CD4-positive, alpha-beta T cell treated with Interferon gamma for 1 hour (primary cell): ENCODE measurements at places on chromosomes 12 and 14.

DNA sequence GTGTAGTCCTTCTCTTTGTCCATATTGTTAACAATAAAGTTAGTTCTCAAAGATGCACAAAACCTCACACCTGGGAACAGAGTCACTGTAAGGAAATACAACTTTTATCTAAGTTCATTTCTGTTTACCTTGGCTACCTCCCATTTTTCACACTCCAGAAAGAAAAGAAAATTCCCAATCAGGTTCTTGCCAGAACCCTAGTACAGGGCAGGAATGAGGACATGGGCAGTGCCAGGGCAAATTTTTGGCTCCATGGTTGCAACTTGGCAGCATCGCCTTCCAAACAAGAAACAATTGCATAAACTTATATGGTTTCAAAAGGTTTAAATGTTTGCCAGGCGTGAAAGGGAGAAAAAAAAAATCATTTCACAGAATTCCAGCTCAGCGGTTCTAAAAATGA is 296.3 kb upstream of the PRKD1 start:
- no peak for DNase-seq

DNA sequence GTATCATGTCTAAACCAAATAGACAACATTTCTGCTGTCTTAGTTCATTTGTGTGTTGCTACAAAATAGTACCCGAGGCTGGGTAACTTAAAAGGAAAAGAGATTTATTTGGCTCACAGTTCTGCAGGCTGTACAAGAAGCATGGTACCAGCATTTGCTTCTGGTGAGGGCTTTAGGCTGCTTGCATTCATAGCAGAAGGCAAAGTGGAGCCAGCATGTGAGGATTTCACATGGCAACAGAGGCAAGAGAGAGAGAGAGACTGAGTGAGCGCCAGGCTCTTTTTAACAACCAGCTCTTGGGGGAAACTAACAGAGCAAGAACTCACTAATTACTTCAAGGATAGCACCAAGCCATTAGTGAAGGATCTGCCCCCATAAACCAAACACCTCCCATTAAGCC is 271.4 kb upstream of the SRRM4 start:
- no peak for DNase-seq

- DNase-seq: no peak
These were observed 14.6 kb downstream of the ACTN1 start for GRCh38 chr14:68964300-68965093.

- no peak for DNase-seq
These were observed 196.9 kb upstream of the PWP1 start for GRCh38 chr12:107488666-107489065.

DNA sequence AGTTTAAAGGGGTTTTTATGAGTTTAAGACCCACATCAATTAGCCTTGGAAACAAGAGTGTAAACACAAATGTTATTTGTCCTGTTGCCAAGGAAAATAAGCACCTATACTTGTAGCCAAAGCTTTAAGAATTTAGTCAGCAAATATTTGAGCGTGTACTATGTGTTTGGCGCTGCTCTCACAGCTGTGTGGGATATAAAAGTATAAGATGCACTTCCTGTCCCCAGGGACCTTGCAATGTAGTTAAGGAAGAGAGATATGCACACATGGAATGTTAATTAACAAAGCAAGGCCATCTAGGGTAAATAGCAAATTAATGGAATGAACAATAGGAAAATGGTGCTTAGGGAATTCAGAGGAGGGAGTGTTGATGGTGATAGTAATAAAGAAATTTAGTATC is 134.9 kb upstream of the SRRM4 start:
- no peak for DNase-seq

DNA sequence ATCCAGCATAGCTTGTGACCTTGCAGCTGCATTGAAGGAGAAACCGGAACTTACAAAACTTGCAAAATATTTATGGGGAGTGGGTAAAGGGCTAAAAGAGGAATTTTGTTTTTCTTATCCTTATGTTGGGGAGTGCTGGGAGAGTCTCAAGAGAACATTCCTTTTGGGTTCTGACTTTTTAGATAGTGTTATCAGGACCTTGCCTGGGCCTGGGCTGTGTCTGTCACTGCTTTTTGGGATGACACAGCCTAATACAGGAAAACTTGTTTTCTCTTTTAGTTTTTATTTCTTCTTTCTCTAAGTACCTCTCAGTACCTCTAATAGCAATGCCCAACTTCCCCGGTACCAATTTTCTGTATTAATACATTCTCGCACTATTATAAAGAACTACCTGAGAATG is 850.6 kb downstream of the RPS29 start:
- DNase-seq: no peak

- peak; percentile 8 for DNase-seq
These were observed 48.3 kb downstream of the SEL1L start for GRCh38 chr14:81485372-81485771.

GRCh38 chr12:98106031-98106683 is 409.2 kb upstream of the TMPO start:
- DNase-seq: no peak

GRCh38 chr12:59627582-59627981 is 31.8 kb downstream of the SLC16A7 start:
- DNase-seq: no peak

DNA sequence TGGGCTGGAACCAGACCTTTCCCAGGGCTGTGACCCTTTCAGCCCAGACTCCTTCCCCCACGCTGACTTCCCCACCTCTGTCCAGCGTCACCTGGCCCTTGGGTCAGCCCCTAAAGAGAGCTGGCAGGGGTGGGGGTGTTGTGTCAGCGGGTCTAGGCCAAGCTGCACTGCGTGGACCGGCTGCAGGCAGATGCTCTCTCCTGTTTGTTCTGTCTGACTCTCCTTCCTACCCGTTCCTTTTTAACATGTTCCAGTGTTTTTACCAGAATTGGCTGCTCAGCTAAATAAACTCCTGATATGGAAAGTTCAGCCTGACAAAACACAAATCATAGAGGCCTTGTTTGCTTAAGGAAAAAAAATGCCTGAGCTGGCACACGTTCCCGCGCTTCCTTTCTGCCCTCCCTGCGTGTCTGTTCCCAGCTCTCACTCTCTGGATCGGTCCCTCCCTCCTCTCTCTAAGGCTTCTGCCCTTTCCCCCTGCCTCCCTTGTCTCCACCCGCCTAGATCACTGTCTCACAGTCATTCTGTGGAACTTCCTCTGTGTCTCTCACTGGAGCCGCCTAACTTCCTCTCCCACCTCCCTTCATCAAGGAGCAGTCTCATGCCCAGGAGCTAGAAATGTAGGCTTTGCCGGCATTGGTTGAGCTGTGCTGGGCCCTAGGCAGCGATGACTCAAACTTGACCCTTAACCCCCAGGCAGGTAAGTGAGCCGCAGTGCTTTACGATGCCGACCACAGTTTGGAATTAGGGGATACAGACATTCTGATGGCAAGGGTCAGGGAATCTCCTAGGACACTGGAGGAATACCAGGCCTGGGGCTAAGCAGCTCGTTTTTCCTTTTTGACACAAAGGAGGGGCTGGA is 15.5 kb upstream of the MLXIP start:
- DNase-seq: peak; percentile 23

DNA sequence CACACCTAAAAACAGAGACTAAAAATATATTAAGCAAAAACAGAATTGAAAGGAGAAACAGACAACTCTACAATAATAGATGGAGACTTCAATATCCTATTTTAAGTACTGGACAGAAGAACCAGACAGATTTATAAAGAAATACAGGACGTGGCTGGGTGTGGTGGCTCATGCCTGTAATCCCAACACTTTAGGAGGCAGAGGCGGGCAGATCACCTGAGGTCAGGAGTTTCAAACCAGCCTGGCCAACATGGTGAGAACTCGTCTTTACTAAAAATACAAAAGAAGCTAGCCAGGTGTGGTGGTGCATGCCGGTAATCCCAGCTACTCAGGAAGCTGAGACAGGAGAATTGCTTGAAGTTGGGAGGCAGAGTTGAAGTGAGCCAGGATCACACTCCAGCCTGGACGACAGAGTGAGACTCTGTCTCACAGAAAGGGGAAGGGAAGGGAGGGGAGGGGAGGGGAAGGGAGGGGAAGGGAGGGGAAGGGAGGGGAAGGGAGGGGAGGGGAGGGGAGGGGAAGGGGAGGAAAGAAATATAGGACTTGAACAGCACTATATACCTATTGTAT is 53.0 kb downstream of the CDK17 start:
- DNase-seq: no peak

DNA sequence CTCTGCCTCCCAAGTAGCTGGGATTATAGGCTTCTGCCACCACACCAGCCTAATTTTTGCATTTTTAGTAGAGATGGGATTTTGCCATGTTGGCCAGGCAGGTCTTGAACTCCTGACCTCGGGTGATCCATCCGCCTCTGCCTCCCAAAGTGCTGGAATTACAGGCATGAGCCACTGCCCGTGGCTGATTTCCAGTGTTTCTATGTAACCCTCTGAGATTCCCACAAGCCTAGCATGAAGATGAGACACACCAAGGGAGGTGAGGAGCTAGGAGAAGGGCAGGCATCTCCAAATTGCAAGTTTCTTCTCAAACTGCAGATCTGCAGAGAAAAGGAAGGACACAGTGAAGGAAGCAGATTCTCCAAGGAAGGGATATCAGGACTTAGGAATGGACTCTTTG is 125.0 kb downstream of the CACNA1C start:
- no peak for DNase-seq

- no peak for DNase-seq
These were observed 48.9 kb upstream of the DYRK2 start for GRCh38 chr12:67599691-67600090.

DNA sequence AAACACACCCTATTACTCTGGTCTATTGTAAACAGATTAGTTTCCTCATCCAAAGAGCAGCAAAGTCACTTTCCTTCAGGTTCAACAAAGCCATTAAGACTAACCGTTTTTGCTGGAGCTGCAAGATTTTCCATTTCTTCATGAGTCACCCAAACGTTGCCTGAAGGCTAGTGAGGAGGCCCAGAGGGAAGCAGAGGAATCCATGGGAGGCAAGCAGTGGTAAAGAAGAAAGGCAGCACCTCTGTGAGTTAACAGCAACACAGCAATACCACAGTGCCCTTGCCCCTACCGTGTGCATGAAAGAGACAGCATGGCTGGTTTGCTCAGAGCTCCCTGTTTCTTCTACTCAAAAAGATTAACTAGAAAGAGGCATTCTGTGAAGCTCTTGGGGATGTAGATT is 206.3 kb downstream of the ACSS3 start:
- DNase-seq: no peak

DNA sequence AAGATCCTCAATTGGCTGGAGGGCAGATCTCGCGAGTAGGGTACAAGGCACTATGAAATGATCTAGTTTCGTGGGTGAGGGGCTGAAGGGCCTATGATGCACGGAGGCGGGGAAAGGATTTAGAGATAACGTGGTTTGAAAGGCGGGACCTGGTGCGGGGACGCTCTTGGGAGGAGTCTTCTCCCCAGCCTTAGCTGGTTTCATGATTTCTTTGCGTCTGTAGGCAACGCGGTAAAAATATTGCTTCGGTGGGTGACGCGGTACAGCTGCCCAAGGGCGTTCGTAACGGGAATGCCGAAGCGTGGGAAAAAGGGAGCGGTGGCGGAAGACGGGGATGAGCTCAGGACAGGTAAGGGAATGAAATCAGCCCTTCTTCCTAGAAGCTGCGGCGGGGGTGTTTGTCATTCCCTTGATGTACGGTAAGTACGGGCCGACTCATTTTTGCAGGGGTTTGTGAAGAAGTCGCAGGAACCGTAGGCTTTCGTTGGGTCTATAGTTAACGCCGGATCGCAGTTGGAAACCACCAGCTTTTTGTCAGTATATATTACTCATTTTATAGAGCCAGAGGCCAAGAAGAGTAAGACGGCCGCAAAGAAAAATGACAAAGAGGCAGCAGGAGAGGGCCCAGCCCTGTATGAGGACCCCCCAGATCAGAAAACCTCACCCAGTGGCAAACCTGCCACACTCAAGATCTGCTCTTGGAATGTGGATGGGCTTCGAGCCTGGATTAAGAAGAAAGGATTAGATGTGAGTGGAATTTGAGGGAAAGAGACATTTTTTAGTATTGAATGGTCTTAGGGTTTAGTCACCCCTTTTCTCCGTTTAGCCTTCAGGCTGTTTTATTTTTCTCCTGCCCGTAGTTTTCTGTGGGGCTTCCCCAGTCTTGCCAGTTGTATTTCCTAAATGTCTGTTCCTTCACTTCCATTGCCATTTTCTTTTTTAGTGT is 602 bp downstream of the APEX1 start:
- no peak for DNase-seq

DNA sequence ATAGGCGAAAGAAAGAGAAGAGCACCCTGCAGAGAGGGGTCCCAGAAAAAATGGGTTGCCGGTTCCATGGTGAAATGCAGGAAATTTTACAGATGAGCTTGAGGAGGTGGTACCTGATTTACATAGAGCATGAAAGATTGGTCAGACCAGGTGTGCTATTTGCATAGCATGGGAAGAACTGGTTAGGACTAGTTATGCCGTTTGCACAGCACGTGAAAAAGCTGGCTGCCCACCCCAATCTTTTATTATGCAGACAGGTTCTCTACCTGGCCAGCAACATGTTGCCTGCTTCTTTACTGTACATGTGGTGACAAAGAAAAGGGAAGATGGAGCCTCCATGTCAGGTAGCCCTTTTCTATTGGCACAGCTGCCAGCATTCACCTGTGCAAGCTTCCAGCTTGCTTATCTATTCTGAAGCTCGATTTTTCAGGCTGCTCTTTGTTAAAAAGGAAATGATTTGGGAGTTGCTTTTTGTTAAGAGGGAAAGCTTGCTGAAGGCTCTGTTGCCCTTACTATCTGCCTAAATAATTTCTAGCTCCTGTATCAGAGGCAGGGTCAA is 62.9 kb upstream of the ELK3 start:
- no peak for DNase-seq

DNA sequence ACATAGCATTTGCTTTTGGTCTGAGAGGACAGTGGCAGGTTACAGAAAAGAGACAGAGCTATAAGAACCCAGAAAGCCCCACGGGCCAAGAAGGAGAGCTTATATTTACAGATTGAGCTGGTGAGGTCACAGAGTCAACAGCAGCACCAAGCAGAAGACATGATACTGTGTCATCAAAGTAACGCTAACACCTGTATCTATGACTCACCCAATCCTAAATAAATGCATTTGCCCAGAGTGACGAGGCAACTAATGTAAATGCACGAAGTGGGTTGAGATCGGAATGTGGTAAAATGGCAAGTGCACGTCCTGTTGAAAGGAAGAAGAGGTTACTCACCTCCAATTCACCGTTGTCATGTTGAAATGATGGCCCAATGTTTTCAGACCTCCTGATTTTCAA is 6.7 kb upstream of the CD163L1 start:
- no peak for DNase-seq

DNA sequence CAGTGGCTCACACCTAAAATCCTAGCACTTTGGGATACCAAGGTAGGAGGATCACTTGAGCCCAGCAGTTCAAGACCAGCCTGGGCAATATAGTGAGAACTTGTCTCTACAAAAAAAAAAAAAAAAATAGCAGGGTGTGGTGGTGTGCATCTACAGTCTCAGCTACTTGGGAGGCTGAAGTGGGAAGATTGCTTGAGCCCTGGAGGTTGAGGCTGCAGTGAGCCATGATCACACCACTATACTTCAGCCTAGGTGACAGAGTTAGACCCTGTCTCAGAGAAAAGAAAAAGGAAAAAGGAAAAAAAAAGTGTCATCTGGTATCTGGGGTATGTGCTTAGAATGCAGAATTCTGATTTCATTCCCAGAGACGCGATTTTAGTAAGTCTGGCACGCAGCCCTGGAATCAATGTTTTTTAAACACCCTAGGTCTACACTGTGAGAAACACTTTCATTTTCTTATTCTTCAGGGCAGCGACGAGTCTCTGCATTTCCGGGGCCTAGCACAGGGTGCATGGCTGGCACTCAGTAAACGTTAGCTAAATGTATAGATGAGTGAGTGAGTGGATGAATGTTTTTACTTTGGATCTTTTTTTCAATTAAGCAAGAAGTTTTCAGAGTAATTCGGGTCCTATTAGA is 243.8 kb upstream of the PWP1 start:
- no peak for DNase-seq

- no peak for DNase-seq
These were observed 59.6 kb upstream of the SCN8A start for GRCh38 chr12:51531284-51531977.
